ENCODE measurements at places on chromosomes 6 and 20.

DNA sequence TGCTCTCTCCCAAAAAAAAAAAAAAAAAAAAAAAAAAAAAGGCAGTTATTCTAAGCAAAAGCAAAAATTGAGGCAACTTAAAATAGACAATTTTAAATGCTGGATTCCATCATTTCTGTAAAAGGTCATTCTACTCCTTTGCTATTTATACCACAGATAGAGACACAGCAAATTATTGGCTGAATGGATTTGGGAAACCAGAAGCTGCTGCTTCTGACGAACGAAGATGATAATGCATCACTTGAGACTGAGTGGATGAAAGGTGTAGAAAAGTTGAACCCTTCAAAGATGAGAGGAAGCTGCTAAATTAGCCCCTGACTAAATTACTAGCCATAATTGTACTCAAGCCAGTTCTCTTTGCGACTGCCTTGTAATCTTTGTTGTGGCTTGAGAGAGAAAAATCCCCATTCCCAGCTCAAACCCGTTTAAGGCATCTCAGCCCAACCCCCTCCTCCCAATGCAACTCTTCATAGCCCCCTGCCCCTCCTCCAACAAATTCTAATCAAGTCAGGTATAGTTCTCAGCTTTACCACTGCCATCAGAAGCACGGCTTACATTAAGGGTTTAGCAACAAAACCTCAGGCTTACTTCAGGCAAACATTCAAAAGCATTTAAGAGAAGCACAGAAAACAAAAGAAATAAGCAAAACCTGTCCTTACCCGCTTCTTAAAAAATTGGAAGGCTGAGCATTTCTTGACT, 1.0 kb downstream of the SGK1 start:
- no peak for DNase-seq

- peak; percentile 31 for DNase-seq
Observed at GRCh38 chr20:52972190-52972937, at the start of gene TSHZ2. Gene TSHZ2 (plus strand): TSS chr20:52972358. CDS start chr20:52973294, 936 bp downstream.

- DNase-seq: peak; percentile 68
Observed at GRCh38 chr20:6765469-6766058, 1.9 kb upstream of the BMP2 start.

- no peak for DNase-seq
Observed at GRCh38 chr6:166955865-166956443, 396 bp downstream of the RNASET2 start.

GRCh38 chr6:144659202-144660182, 374.4 kb downstream of the UTRN start:
- DNase-seq: no peak
